ENCODE measurements at places on chromosomes 7 and 10. TPM values are rescaled to one million over a fixed set of nuclear protein-coding genes. Genes with fewer than 3 reads are reported as not detected.

DNA sequence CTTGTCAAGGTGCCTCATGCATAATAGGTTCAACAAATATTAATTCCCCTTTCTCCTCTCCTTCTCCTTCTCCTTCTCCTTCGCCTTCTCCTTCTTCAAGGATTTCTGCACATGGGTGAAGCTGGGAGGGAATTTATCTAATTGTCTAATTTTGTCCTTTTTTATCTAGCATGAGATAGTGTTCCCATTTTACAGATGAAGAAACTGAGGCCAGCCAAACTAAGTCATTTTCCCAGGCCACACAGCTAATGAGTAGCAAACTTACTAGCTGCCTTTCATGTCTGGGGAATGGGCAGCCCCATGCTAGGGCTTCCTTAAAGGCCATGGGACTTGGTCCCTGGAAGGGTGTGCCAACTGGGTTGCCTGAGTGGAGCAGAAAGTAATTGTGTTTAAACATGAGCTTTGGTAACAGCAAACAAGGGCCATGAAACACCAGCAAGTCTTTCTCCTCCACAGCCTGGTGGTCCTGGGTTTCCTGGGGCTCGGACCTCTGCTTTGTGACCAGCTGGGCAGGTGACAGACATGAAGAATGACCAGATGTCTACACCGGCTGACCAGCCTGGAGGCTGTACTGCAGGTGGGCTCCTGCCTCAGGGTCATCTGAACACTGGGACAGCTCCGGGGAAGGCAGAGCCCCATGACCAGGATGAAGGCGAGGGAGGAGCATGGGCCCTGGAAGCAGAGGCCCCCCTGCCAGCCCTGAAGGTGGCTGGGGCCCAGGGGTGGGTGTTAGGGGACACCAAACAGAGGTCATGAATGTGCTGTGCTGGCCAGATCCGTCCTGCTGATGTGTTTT lies 138.0 kb downstream of the PTPN20 start:
- no peak for DNase-seq

Gene HECTD2
- polyA plus RNA-seq: 8.1 TPM

DNA sequence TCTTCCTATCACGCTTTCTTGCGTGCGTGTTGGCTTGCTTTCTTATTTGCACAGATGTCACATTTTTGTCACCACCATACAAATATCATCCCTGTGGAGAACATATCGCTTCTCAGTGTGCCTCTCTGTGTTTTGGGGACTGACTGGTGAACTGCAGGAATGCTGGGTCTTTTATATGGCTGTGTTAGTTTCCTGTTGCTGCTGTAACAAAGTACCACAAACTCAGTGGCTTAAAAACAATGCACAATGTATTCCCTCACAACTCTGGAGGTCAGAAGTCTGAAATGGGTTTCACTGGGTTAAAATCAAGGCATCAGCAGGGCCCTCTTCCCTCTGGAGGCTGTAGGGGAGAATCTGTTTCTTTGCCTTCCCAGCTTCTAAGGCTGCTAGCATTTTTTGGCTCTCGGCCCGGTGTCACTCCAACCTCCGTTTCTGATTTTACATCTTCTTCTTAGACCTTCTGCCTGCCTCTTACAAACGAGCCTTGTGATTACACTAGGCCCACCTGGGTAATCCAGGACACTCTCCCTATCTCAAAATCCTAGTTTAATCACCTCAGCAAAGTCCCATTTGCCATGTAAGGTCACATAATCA lies 82.0 kb downstream of the LRMDA start:
- DNase-seq: no peak

- no peak for DNase-seq
Measured at GRCh38 chr10:93812659-93813338, 55.1 kb downstream of the LGI1 start.

- no peak for DNase-seq
Measured at GRCh38 chr7:16086743-16087142, 334.6 kb downstream of the CRPPA start.

GRCh38 chr7:108455551-108455997 lies 662 bp downstream of the NRCAM start:
- no peak for DNase-seq

DNA sequence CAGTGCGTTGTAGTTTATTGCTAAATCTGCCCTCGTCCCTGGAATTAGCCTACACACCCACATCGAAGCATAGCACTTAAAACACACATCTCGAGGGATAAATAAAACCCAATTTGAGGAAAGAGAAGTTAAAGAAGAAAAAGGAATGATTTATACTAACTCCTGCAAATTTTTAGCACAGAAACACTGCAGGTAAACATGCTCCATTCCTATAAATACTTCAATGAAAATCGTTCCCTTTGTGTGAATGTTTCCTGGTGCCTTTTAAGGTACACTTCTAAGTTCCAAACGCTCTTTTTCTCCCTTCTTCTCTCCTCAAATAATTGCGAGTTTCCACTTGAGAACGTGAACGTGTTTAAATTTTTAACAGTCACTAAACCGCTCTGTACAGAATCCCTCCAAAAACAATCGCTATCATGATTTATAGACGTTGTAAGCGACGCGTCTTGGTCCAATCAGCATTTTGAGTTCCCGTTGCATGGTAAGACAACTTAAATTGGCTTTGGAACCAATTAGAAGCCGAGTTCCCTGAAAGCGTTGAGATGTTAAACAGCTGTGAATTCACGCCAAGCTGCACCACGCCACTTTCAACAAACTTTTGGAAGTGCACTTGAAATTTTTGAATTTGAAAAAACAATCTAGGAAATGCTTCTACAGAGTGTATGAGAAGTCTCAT lies 12.5 kb upstream of the EBLN1 start:
- DNase-seq: peak; percentile 61

- no peak for DNase-seq
Measured at GRCh38 chr10:43254199-43254730, 12.6 kb downstream of the RASGEF1A start.
